GM06990 (cell line): ENCODE measurements at places on chromosomes 12 and 14.

DNA sequence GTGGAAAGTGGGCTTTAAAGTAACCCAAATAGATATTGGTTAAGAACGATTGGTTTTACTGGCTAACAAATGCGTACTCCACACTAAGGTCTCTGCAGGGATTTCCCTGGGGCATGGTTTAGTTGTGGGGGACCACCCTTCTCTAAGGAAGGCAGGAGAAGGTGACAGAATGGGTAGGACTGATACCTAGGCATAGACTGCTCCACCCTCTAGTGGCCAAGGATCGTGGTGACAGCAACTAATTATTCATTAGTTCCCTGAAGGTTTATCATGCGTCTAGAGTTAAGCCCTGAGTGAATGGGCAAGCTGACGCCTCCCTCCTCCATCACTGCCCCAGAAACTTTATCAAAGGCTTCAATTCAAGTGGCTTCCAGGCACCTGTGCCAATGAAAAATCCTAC is 9.1 kb downstream of the FAM181A start:
- no peak for DNase-seq

DNA sequence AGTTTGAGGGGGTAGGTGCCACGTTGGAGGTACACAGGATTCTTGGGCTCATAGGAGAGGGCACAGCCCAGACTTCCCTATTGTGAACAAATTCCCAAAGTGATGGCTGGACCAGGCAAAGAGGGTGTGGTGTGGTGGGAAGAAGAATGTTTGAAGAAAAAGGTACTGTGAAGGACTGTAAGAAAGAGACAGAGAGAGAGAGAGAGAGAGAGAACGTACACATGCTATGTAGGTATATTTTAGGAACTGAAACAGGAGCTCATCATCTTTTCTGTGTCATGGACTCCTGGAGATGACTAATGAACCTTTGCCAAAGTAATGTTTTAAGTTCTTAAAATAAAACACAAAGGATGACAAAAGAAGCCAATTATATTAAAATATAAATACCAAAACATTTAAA is 24.5 kb downstream of the SLC17A8 start:
- no peak for DNase-seq

- no peak for DNase-seq
Measured at GRCh38 chr12:105766029-105766428, 372.7 kb downstream of the NUAK1 start.

DNA sequence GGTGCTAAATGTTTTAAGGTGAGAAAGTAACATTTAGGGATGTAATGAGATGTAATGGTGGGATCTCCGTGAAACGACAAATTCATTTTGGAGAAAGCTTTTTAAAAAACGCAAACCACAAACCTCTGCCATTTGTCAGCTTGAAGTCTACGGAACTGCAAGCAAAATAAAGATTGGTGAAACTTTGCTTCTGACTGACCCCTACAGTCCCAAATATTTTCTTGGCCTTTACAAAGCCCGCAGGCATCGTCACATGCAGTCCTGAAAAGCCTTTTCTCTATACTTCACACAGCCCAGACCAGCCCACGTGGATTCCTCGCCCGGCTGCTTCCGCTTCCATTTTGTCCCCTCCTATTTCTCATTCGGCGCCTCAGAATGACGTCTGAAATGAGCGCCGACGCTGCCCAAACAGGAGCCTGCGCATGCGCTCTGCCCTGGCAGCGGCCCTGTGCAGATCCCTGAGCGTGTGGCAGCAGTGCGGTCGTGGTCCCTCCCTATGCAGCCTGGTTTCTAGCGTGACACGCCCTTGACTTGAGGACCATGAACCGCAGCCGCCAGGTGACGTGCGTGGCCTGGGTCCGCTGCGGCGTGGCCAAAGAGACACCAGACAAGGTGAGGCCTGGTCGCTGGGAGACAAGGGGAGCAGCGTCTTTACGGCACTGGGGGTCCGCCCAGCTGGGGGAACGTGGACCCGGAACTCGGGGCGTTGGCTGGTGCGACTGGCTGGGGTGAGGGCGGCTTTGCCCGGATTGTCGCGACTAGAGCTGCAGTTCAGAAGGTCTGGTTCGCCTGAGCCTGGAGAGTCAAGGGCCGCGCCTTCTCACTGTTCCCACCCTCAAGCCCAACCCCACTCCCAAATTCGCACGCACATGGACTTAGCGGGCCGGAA is at the start of gene PWP1:
Gene PWP1 (plus strand): TSS at position 440 of the 889 bp plus-strand sequence. CDS start 101 bp downstream, at position 541.
- peak; percentile 94 for DNase-seq

DNA sequence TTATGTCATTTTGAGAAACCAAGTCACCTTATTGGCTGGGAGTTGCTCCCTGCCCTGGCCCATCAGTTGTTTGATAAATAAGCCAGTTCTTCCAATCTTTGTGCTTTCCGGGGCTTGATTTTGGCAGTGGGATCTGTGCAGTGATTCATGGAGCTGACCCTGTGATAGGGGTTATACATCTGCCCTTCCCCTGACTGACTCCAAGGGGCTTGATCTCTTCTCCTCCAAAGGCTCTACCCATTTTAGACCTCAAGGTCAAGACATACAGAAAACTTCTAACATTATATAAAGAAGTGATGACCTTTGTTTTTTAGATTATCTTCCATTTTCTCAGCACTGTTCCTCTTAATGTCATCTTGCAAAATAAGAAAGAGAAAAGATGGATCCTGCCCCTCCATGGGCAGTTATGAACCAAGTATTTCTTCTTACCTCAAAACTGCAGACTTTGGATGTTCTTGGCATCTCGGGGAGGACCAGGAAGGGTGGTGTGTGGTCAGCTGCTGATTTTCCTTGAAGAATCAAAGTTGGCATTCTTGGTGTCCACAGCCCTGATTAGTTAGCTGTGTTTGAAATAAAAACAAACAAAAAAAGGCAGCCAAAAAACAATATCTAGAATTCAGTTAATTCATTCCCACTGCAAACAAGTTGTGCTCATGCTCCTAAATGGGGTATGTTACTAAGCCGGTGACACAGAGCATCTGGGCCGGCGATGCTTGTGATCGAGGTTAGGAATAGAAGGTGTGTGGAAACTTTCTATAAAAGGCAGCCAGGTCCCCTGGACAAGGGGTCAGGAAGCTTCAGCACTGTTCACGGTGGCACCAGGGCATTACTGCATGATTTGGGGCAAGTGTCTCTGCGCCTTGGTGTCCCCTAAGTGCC is 120.2 kb downstream of the SAMD4A start:
- no peak for DNase-seq

- no peak for DNase-seq
Measured at GRCh38 chr12:45590646-45591045, 138.9 kb upstream of the ARID2 start.
